ENCODE measurements at places on chromosomes 4 and X.

DNA sequence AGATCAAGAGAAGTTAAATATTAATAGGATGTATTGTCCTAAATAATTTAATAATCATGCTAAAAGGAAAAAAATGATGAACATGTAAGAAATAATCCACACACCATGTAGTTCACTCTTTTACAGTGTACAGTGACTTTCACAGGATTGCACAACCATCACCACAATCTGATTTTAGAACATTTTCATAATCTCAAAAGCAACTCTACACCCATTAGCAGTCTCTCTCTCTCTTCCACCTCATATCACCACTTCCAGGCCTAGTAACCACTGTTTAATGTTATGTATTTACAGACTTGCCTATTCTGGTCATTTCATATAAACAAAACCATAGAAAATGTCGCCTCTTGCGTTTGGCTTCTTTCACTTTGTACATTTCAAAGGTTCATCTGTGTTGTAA is 153.4 kb downstream of the FSTL5 start:
- no peak for DNase-seq

GRCh38 chr4:147640331-147640730 is 23.1 kb downstream of the TMEM184C start:
- no peak for DNase-seq

GRCh38 chr4:125444166-125444565 is 129.4 kb downstream of the FAT4 start:
- no peak for DNase-seq

GRCh38 chrX:73977542-73978169 is 326.3 kb upstream of the ZCCHC13 start:
- no peak for DNase-seq

- DNase-seq, result no peak
These were observed 33.8 kb downstream of the TXK start for GRCh38 chr4:48100256-48100655.

DNA sequence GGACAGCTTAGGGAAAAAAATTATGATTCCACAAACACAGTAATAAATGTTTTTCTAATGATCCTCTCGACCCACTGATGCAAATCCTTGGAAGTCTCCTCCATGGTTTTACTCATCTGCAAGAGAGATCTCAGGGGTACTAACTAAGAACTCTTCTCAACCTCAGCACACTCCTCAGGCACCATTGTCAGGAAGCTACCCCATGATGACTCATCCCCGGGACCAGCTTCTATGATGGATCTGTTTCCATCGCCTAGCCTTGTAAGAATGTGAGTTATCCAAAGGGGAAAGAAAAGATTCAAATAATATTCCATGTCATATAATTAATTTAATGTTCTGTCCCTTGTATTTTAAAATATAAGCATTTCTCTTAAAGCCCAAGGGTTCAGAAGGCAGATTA is 816.1 kb upstream of the IGFBP7 start:
- DNase-seq, result no peak

- DNase-seq, result peak; percentile 25
These were observed 43.2 kb downstream of the TMEM144 start for GRCh38 chr4:158253350-158253980.

GRCh38 chrX:32281853-32282252 is 929.5 kb downstream of the DMD start:
- no peak for DNase-seq

GRCh38 chr4:71607780-71608677 is 175.8 kb downstream of the GC start:
- no peak for DNase-seq

DNA sequence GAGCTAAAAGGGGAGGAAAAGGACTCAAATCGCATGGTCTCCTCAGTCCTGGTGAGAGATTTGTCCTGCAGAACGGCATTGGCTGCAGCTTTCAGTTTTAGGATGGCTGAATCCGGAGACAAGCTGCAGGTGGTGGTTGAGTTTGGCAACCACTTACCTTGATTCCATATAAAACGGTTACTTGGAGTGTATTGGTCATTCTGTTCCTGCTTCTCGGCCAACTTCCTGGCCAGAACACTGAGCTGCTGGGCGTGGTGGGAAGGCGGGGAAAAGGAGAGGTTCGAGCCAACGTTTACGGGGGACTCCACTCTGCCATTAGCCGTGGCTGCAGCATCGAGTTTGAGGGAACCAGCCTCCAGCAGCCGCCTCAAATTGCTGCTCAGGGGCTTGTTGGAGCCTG is 36.1 kb downstream of the ZNF827 start:
- DNase-seq, result no peak

DNA sequence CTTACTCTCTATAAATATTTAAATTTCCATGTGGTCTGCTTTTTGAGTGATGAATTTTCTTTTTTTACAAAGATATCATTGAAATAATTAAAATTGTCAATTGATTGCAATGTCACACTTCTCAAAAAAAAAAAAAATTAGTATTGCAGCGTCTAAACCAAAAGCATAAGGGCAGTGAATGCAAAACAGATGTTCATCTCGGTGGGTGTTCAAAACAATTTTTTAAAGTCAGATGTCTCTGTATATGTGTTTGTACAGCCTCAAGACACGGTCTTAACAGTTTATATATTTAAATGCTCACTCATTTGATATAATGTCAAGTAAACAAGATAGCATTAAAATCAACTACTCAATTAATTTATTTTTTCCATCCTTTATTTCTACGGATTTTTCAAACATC is 52.3 kb downstream of the PALLD start:
- no peak for DNase-seq

- no peak for DNase-seq
These were observed 205.6 kb downstream of the AFAP1 start for GRCh38 chr4:7733801-7734650.

GRCh38 chrX:47885501-47885900 is 48.8 kb downstream of the ZNF81 start:
- DNase-seq, result no peak

DNA sequence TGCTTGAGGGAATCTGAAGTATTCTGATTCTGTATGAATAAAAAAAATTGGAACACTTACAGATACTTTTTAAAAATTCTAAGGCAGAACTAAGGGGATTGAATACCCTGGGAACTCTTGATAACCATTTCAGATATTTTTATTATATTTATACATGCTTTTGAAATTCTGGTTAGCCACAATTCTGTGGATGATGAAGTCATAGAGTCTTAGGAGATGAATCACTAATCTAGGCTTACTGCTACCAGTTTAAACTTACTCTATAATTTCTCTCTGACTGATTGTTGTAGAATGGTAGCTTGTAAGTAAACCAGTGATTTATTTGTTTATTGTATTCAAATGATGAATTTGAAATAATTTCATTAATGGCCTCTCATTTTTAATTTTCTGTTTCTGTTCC is 11.4 kb upstream of the SLAIN2 start:
- no peak for DNase-seq

DNA sequence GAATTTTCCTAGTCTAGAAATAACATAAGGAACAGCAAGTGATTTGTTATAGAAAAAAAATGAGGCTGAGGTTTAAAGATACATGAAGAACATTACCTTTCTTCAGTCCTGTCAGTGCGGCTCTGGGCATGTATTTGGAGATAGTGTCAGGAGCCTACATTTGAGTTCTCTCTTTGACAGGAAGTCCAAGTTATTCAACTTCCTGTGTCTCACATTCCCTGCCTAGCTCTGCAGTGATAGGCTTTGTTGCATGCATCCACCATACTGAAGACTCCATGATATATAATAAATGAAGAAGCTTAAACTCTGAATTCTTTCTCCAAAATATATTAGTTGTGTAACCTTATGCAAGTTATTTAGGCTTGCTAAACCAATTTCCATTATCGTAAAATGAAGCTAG is 148.7 kb downstream of the RELL1 start:
- DNase-seq, result no peak

- DNase-seq, result no peak
These were observed 65.1 kb downstream of the LHFPL1 start for GRCh38 chrX:112614640-112615039.

- DNase-seq, result no peak
These were observed 30.1 kb downstream of the NEIL3 start for GRCh38 chr4:177339477-177340374.

DNA sequence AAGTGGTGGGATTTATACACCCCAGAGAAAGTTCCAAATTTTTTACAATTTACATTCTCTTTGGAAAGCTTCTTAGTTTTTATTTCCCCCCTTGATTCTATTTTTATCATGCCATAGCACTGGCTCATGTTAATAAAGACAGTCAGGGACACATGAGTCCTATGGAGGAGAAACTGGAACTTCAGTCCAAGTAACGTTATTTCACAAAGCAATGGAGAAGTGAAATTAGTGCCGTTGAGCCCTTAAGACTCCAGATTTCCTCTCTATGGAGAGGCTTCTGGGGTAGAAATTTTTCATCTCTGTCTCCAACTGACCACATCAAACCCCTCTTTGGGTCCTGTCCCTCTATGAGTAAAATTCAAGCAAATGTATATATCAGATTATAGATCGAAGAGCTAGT is 12.8 kb upstream of the TASL start:
- no peak for DNase-seq

GRCh38 chr4:148926276-148927260 is 484.4 kb upstream of the NR3C2 start:
- DNase-seq, result no peak

- DNase-seq, result no peak
These were observed 23.1 kb upstream of the CAMK2D start for GRCh38 chr4:113784497-113785250.

DNA sequence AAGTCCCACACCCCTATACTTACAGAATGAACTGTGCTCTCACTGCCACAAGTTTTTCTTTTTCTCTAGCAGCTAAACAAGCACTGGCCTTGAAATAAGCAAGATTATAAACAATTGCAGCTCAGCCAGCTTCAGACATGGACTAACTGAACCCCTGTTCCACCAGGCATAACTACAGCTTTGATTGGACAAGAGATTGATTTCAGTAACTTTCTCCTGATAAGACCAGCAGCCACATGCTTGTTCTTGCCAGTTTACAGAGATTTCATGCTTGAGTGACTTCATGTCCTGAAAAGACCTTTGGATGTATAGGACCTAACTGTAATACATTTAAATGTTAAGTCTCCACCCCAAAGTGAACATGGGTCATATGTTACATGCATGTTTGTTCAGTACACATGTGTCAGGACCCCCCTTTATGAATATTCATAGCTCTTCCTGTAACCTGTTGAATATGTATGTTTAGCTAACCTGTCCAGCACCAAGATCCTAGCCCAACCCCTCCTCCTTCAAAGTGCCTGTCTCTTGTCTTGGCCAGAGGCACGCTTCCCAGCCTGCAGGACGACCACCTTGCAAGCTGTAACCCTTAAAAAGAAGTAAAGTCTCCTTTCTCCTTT is 27.9 kb downstream of the ZNF275 start:
- DNase-seq, result no peak

DNA sequence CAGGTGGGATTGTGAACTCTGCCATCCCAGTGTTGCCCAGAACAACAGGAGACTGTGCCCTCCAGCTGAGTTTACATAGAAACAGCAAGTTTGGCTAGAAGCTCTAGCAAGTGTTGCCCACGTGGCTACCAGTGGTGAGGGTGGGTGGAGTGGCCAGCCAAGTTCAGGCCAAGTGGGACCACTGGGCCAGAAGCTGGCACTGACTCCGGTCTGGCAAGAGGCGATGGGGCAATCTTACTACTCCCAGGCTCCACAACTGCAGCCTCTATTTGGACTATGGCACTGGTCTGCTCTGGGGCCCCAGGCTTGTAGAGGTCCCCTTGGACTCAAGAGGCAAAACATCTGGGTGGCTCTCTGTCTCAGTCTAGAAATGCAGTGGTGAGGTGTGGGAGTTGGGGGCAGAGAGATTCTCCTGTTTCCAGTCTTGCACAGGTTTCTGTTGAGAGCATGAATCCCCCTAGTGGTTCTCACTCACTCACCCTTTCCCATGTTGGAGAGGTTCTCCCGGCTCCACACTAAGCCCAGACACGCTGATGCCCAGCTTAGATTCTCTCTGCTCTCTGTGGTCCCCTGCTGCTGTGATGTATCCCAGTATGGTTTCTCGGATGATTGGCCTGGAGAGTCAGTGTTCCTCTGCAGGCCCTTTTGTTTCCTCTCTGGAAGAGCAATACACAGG is 615.3 kb downstream of the PDHA2 start:
- no peak for DNase-seq

DNA sequence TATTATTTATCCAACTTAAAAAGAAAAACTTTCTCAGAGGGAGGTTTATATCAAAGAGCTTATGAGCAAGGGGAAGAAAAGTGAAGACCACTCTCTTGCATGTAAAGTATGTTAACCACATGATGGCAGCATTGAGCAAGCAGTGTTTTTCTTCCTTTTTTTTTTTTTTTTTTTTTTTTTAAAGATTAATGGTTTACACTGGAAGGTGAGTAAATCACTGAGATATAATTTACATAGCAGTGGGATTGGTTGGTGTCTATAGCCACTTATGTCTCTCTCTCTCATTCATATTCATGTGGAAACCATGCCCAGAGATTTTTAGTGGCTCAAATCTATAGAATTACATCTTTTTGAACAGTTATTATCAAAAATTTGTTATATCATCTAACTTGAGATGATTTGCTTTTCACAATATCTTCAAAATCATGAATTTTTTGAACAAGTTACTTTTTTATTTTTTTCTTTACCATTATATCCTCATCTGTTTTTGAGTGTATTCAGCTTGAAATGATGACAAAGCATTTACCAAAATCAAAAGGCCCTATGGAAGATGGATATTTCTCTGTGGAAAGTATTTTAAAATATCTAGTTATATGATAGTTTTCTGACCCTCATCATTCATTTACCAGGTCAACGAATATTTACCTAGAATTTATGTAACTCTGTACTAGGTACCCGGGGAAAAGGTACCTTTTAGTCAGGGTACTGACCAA is 31.6 kb downstream of the MTHFD2L start:
- DNase-seq, result no peak

DNA sequence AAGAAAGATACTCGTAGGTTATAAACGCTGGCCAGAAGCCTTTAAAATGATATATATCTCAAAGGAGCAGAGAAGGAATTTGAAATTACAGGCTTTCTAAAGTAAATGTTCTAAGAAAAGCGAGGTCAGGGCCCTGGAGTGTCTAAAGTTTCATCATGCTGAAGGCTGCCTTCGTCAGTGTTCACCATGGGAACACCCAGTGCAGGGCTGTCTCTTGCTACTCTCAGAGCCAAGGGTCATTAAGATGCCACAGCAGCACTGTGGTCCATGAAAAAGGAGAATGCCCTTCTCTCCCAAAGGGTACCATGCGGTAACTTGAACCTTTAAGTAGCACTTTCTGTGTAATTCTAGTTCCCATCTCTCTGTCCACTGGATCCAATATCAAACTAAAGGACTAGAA is 174.5 kb upstream of the NWD2 start:
- no peak for DNase-seq

GRCh38 chr4:5927747-5928146 is 34.9 kb upstream of the CRMP1 start:
- no peak for DNase-seq

- DNase-seq, result no peak
These were observed 4.9 kb downstream of the EREG start for GRCh38 chr4:74369855-74370254.

GRCh38 chrX:118495958-118496762 is 545 bp downstream of the DOCK11 start:
- peak; percentile 70 for DNase-seq

DNA sequence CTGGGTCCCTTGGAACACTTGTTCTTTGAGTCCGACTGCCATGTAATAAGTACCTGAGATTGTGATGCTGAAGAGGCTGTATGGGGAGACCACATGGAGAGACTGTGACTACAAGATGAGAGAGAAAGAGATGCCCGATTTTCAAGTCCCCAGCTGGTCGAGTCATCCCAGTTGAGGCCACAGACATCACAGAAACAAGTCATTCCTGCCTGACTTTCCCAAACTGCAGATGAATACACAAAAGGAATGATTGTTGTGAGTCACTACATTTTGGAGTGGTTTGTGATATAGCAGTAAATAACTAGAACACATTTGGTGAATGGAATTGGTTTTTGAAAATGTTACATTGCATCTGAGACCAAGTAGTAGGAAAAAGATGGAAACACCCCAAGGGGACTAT is 9.0 kb upstream of the YIPF7 start:
- DNase-seq, result no peak
